ENCODE measurements at places on chromosomes 4 and X. TPM values are rescaled to one million over a fixed set of nuclear protein-coding genes. Genes with fewer than 3 reads are reported as not detected.

Gene ART3
- 7.7 TPM for total RNA-seq

Gene NPY1R
- total RNA-seq: not detected

DNA sequence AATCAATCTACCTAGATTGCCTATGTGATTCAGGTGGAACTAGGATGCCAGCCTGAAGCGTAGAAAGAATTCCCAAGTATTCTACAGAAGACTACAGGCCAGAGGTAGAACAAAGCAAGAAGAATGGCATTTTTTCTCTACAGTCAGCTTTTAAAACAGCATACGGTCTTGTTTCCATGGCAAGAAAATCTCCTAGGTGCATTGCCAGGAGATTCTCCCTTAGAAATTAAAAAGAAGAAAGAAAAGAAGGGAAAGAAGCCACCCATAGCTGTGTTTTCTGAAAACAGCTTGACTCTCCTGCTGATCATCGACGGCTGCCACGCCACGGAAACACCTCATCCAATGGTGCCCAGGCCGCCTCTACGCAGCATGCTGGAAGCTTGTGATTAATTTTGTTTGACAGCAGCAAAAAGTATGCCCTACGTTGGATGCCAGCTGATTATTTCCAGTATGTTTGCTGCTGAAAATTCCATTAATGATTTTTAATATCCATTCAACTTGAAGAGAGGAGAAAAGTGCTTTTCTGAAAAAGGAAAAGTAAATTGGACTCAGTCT lies 24.1 kb downstream of the ANK2 start:
- no peak overlapping the region for H3K27ac ChIP-seq
- no peaks in the 10 kb centered on the region for H3K4me1 ChIP-seq
- no peaks in the 10 kb centered on the region for H3K36me3 ChIP-seq
- DNase-seq: no peak
- H3K27me3 ChIP-seq: no peaks in the 10 kb centered on the region
- no peak overlapping the region for H3K4me3 ChIP-seq

DNA sequence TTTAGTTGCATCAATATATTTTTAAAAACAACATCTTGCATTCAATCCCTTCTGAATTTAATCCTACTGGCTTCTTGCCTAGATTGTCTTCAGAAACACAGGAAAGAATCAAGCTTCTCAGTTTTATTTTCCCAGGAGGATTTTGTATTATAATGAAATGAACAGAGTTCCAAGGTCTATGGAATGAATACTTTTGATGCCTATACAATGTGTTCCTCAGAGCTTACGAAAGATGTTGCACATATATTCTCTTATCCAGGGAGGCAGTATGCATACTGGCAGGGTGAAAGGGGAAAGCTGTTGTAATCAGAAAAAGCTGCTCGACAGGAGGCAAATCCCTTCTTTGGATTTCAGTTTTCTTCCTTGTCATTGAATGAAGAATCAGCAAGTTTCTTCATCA lies 8.8 kb downstream of the TMPRSS11D start:
- H3K36me3 ChIP-seq: no peaks in the 10 kb centered on the region
- H3K27me3 ChIP-seq: no peaks in the 10 kb centered on the region
- H3K4me1 ChIP-seq: no peaks in the 10 kb centered on the region
- H3K4me3 ChIP-seq: no peak overlapping the region
- no peak overlapping the region for H3K27ac ChIP-seq

DNA sequence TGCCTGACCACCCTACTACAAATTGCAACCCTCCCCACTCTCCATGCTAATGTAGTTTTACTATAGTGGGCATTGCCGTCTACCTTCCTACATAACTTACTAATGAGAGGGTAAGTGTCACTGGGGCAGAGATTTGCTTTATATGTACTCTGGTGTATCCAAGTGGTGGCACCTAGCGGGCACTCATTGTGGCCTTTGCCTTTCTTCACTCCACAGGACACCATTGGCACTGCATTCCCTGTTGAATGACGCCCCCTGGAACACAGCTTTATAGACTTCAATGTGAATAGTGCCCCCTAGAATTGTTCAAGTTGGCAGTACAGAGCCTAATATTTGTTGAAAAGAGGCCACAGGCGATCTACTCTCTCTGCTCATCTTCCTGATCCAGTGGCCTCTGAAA lies 215.8 kb downstream of the MID1IP1 start:
- DNase-seq: no peak
- H3K4me3 ChIP-seq: no peak overlapping the region
- peaks cover 9% of the 10 kb centered on the region for H3K4me1 ChIP-seq

Gene GAB1
- total RNA-seq: 2.3 TPM

DNA sequence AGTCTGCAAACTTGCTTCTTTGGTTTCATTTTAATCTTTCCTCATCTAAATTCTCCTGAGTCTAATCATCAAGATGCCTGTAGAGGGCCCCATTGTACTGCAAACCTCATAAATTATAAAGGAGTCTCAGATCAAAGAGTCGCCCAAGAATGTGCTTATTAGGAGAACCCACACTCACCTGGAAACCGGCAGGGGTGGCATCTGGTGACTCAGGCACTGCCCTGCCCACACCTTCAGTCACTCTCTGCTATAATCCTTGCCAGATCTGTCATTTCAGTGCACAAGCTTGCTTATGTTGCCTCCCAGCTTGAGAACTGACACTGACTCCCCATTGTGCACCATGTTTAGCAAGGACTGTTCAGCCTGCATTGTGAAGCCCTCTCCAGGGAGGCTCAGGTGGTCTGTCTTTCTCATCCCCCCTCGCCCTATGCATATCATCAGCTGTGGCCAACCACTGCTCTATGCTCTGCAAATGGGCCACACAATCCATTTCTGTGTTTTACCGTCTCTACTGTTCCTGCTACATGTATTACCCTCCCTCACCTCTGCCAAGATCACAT lies 12.4 kb downstream of the EPGN start:
- no peak overlapping the region for H3K4me3 ChIP-seq
- H3K27me3 ChIP-seq: peaks cover 24% of the 10 kb centered on the region
- DNase-seq: no peak
- H3K27ac ChIP-seq: no peak overlapping the region
- no peaks in the 10 kb centered on the region for H3K4me1 ChIP-seq

- no peak overlapping the region for H3K4me3 ChIP-seq
- no peaks in the 10 kb centered on the region for H3K36me3 ChIP-seq
- H3K27ac ChIP-seq: no peak overlapping the region
- H3K27me3 ChIP-seq: no peaks in the 10 kb centered on the region
Observed at GRCh38 chr4:120843849-120844527, 78.5 kb downstream of the PRDM5 start.

DNA sequence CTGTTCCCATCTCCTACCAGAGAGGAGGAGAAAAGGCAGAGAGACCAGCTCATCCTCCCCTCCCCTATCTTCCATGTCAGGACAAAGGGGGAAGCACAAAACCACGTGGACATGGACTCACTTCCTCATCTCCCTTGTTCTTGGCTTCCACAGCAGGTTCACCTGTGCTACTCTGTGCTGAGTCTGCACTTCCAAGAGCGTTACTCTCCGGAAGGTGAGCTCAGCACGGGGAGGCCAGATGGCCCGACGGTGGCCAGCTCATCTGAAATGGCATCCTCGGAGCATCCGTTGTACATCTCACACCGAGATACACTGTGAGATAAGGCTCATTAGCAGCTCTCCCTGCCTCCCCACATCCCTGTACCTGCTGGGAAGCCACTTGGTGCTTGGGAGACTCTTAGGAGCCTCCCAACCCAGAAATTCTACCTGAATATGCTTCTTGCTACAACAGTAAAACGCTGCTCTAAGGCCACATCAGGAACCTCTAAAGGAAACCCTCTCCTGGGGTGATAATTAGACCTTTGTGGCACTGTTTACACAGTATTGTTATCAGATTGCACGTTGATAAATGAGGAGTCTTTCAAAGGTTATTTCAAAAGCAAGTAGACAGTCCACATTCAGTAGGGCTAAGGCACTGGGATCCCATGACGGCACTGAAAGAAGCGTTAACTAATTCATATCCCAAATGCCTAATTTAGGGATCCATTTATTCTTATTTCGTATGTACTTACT lies 19.4 kb downstream of the LGI2 start:
- no peak for DNase-seq
- H3K4me3 ChIP-seq: no peak overlapping the region
- H3K4me1 ChIP-seq: no peaks in the 10 kb centered on the region
- H3K27me3 ChIP-seq: no peaks in the 10 kb centered on the region

Gene MAGEA9B
- not detected for total RNA-seq

- no peaks in the 10 kb centered on the region for H3K36me3 ChIP-seq
- no peaks in the 10 kb centered on the region for H3K4me1 ChIP-seq
- no peaks in the 10 kb centered on the region for H3K27me3 ChIP-seq
- H3K27ac ChIP-seq: no peak overlapping the region
- DNase-seq: no peak
- no peak overlapping the region for H3K4me3 ChIP-seq
Observed at GRCh38 chrX:148310426-148311165, 189.8 kb upstream of the AFF2 start.

DNA sequence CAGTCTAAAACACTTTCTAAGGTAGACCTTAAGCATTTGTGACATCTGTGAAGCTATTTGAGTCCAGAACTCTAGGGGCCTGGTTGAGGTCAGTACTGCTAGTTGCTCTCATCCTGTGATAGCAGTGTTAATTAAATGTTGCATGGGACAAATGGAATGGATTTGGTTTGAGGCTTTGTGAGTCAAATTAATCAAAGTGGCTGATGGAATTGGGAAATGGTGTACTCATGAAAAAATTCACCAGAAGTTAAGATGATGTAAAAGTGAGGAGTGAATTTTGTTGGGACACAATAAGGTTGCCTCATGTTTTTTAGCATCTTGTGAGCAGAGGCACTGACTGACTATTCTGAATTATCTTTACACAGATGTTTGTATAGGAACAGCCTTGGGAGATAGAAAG lies 99.2 kb upstream of the ARSJ start:
- no peak overlapping the region for H3K27ac ChIP-seq
- H3K4me1 ChIP-seq: peaks cover 21% of the 10 kb centered on the region
- no peak overlapping the region for H3K4me3 ChIP-seq
- no peaks in the 10 kb centered on the region for H3K36me3 ChIP-seq
- no peak for DNase-seq
- H3K27me3 ChIP-seq: no peaks in the 10 kb centered on the region

DNA sequence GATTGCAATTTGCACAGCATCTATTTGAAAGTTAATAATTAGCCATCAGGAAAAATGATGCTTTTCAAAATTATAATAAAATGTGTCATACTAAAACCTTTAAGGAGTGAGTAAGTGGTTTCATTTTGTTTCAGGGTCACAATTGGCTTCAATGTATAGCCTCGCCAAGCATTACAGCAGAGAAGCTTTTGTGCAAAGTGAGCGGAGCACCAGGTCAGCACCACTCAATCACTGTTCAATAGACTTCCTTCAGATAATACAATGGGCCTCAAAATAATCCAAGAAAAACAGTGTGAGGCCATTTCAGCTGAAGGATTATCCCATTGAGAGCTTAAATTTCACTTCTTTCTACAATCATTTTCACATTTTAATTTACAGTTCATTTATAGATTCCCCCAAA lies 409.2 kb upstream of the SLIT2 start:
- H3K27ac ChIP-seq: no peak overlapping the region
- no peak for DNase-seq
- no peaks in the 10 kb centered on the region for H3K36me3 ChIP-seq
- H3K4me1 ChIP-seq: no peaks in the 10 kb centered on the region
- no peaks in the 10 kb centered on the region for H3K27me3 ChIP-seq

Gene RAB41
- total RNA-seq: not detected
